Stomach (tissue), 19 donors: ENCODE measurements at places on chromosomes 16 and 17. TPM values are rescaled to one million over a fixed set of nuclear protein-coding genes. Genes with fewer than 3 reads are reported as not detected.

SNAI3 gene
- total RNA-seq = 2.6 TPM

ALOX15 gene
- total RNA-seq = 1.2 TPM

HBZ gene
- total RNA-seq = not detected

ANKRD40 gene
- 7.5 TPM for total RNA-seq

OTOP2 gene
- not detected for total RNA-seq
